ENCODE measurements at places on chromosomes 2 and 18. TPM values are rescaled to one million over a fixed set of nuclear protein-coding genes. Genes with fewer than 3 reads are reported as not detected.

Gene HOXD13
- not detected for total RNA-seq

Gene MRO
- 1.1 TPM for total RNA-seq

Gene FTCDNL1
- total RNA-seq = 1.8 TPM

Gene FECH
- total RNA-seq = 21.8 TPM

Gene CBLN2
- not detected for total RNA-seq

DNA sequence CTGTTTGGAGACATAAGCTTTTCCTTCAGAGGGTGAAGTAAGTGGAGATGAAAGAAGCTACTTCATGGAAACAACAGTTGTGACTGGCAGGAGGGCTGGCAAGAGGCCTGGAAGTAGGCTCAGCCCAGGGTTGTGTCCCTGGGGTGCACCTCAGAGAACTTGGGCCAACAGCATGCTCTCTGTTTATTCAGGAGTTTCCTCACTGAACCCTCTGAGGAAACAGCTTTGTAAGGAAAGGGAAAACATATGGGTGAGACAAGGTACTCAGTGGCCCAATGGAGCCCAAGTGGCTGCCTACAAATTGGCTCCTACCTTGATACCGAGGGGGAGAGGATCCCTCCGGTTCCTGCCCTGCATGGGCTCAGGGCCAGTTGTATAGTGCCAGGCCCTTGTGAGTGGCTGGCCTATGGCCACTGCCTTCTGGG is 115.5 kb upstream of the ITGA6 start:
- no peak for DNase-seq

GRCh38 chr18:28116461-28116860 is 60.5 kb downstream of the CDH2 start:
- DNase-seq = no peak

DNA sequence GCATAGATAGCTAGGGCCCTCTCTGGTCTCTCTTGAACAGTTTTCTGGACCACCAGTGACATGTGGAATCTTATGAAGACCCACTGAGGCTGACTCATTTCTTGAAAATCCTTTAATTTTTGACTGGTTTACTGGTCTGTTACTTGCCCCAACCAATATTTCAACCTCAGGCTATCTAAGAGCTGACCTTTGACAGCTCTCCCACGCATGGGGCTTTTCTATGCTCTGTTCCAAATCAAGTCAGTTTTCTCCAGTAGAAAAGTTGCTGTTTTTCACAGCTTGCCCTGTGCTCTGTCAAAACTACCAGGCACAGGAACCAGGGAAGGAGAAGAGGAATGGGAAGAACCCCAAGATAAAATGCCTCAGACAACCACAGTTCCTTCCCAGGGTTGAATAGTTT is 46.0 kb upstream of the MTIF2 start:
- no peak for DNase-seq

- peak; percentile 17 for DNase-seq
Observed at GRCh38 chr2:227163485-227163997, 464 bp downstream of the COL4A4 start.

- no peak for DNase-seq
Observed at GRCh38 chr2:9693196-9693491, 62.3 kb upstream of the YWHAQ start.

DNA sequence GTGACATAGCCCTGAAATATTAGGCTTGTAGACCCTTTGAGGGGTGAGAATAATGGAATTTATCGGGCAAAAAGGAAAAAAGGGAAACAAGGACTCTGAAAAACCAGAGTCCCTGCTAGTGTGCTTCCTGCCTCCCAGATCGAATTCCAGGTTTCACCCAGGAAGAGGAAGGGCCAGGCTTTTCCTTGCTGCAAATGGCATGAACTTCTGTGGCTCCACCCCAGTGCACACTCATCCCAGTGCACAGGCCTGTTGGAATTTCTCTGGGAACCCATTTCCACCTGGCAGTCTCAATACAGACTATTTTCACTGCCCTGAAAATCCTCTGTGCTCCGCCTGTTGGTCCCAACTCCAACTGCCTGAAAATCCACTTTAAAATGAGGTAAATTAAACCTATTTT is 29.9 kb downstream of the C18orf54 start:
- no peak for DNase-seq
